Activated T-helper 1 cell treated with anti-CD3 and anti-CD28 coated beads, Interleukin-2, amount 50 U/mL, for 16 hours (primary cell): ENCODE measurements at places on chromosomes 7 and 10.

GRCh38 chr10:76428551-76429367 lies 997.3 kb downstream of the LRMDA start:
- no peak for DNase-seq

DNA sequence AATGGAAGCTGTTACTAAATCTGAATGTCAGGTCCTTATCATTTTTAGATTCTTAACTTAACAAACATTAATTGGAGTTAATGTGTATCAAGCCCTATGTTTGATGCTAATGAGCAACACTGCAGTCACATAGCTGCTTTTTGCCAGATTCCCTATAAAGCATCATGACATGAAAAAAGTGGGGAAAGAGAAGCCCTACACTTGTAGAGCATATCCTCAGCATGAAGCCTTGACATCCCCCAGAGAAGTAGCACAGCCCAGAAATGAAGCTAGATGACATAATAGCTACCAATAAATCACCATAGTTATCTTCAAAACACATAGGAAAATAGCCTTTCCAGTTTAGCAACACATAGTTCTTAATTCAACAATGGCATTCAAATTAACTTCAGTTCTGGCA lies 49.2 kb upstream of the CDK1 start:
- DNase-seq = no peak

DNA sequence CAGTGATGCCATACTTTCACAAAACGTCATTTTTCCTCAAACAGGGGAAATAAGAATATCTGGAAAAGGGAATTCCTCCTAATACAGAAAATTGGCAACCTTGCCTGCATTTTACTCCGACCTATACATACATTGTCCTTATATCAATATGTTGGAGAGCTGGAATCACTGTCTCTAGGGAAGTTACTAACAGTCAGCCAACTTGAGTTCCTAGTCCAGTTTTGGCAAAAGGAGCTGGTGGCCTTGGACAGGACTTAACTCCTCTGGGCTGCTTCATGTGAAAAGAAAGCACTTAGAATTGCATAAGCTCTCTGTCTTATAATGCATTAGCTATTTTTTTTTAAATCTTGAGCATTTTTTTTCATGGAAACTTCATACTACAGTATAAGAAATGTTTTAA lies 174.2 kb upstream of the HGF start:
- no peak for DNase-seq

DNA sequence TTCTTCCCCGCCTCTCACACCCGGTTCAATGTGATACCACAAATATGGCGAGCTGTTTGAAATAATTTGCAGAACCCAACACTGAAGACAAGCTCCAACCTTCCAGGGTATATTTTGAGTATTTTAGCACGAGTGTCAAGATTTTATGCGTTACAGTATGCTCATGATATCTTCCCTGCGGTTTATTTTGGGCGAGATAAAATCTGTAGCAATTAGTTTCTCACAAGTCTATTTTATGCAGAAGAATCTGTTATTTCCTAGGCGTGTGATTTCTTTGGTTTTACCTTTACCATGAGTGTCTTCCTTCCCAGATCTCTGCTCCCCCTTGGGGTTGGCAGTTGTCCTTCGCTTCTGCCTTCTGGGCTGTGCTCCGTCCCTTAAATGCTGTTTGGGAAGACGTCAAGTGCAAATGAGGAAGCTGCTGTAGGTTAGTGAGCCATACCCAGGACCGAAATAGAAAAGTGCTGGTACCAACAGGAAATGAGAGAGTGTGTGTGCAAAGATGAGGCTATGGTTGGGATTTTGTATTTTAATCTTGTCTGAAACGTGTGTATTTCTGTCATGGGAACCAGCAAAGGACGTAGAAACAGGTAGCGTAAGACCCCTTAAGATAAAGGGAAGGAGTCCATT lies 299.8 kb downstream of the KLF6 start:
- no peak for DNase-seq

DNA sequence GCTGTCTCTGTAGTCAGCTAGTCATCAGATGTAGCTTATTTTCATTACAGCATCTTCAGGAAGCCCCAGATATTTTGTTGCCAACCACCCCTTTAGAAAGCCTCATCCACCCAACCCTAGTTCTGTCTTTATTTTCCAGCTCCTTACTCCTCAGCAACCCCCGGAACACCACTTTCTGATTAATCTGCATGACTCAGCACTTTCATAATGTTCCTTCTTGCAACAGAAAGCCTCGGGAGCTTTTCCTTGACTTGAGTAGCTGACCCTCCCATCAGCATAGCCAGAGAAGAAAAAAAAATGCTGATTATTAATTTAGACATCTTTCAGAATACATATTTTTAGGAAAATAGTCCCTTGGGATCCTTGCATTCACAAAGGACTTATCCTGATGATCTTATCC lies 244.0 kb upstream of the CXCL12 start:
- no peak for DNase-seq

DNA sequence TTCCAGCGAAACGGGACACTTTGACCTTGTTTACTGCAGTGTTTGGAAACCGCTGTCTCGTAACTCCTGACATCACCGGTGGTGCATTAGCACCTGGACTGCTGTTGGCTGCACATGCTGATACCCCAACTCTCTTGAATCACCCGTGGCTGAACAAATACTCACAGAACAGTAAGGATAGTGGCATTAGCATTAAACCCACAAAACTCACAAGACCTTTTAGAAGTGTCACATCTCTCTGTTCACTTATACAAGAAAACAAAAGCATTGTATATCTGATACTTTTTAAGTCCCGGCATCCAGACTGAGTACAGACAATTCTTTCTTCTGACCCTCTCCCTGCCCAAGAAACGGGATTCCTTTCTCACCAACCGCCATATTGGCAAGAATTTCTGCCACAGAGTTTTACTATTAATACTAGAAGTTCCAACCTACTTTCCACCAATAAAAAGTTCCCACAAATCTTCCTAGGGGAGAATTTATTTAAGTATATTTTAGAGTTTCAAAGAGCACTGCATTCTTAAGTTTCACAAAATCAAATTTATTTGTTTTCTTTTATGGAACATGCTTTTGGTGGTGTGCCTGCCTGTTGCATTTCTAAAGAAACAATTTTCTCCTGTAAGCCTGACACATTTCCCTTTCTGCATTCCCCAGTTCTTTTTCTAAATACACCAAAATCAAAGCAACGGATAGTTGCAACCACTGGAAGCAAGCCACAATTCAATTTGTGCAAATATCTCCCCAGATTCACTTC lies 208.4 kb upstream of the KLF14 start:
- no peak for DNase-seq

DNA sequence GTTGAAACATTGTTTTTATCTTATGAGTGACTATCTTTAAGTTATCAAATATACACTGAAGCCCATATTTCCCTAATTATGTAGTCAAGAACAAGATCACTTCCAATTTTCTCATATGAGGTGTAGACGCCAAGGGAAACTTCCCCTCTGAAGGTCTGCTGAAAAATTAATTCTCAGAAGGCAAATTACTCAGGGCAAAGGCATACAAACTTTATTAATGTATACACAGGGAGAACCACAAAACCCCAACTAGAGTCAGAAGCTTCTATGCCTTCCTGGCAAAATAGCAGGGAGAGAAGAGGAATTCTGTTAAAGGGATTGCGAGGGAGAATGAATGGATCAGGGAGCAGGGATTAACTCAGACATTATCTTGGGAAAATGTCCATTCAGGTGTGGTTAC lies 83.4 kb downstream of the DOCK4 start:
- no peak for DNase-seq

GRCh38 chr10:132677096-132677472 lies 108.9 kb downstream of the NKX6-2 start:
- DNase-seq = no peak

- DNase-seq = no peak
Measured at GRCh38 chr7:52260046-52260665, 775.3 kb upstream of the POM121L12 start.

GRCh38 chr10:54434782-54435181 lies 366.2 kb downstream of the PCDH15 start:
- DNase-seq = no peak

DNA sequence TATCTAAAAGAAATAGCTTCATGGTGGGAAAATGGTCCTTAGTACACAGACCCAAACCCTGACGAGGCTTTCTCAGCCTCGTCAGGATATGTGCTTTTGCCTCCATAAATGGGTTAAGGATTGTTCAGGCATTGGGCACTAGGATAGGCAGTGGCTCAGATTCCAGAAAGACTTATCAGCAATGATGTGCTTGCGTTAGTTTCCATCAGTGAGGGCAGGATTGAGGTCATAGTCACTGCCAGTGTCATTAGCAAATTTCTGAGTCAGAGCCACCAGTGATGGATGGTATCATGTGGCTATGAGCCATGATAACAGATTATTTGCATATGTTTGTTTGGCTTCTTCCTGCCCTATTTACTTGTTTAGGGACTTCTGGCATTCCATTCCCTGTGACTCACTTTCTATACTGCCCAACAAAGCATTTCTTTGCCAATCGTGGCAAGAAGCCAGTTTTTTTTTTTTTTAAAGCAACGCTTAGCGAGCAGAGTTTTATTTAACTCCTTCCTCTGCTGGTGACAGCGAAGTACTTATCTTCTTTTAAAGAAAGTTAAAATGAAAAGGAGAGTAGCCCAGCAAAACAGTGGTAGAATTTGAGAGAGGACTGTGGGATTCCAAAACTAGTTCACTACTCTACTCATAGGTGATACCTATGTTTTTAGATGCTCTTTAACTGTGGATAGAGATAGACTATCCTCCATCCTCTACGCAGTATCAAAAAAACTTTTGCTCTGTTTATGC lies 44.4 kb downstream of the MYPN start:
- DNase-seq = no peak

DNA sequence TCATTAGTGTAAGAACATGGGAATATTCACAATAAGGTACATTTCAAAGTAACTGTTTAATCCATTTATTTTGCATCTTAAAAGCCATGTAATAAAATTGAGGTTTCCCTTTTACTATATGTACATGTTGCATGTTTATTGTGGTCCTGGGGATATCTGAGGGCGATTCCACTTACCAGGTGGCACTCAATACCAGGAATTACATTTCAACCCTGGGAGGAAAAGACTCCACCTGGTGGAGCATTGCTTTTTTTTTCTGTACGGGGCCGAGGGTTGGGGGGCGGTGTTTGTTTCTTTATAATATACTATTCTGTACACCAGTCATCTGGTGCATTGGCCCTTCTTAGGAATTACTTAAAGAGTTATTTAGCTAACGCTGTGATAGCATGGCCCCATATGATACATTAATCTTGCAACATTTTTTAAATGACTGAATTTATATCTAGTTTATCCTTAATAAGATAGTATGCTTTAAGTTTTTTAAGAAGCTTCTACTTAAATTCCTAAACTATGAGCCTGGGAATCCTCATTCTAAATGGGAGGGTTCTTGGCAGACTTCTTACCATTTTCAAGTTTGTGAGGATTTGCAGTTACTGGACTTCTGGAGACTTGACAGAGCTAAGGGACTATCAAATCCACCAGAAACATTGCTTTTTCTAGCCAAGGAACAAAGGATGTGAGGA lies 7.2 kb upstream of the HGF start:
- DNase-seq = no peak

GRCh38 chr7:14805105-14805719 lies 97.3 kb downstream of the DGKB start:
- DNase-seq = no peak

- DNase-seq = no peak
Measured at GRCh38 chr10:93074147-93074596, 479 bp downstream of the CYP26A1 start.

- DNase-seq = no peak
Measured at GRCh38 chr10:70494966-70495365, 16.4 kb downstream of the PALD1 start.

DNA sequence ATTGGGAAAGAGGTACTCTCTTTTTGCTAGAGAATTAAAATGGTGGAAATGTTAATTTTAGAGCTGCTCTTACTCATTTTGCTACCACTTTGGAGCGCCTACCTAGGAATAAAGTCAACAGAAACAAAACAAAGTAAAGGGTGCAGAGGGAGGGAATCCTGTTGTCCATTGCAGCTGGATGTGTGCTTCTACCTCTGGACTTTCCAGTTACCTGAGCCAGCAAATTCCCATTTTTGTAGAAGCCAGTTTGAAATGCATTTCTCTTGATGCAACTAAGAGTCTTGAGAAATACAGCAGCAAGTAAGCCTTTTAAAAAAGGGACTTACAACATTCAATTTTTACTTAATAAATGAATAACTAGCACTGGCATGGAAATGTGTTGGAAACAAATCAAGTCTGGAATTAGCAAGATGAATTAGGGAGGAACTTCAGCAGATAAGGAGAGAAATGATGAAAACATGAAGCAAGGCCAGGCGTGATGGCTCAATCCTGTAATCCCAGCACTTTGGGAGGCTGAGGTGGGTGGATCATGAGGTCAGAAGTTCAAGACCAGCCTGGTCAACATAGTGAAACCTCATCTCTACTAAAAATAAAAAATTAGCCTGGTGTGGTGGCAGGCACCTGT lies 113.5 kb upstream of the CTTNBP2 start:
- no peak for DNase-seq

DNA sequence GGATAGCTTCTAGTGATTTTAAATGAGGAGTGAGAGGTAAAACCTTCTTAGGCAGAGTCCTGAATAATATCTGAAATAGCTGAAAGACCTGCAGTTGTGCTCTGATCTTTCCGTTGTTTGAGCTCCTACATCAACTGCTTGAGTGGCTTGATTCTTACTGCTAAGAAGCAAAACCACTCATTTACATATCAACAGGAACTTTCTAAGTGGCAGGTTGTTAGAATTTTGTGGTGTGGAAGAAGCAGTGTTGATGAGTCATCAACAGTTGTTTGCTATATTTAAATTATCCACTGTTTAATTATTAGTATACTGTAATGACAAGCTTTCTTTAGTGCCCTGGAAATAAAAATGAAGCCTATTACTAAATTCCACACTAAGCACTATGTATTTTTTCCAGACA lies 689.5 kb downstream of the DNAJB9 start:
- no peak for DNase-seq

DNA sequence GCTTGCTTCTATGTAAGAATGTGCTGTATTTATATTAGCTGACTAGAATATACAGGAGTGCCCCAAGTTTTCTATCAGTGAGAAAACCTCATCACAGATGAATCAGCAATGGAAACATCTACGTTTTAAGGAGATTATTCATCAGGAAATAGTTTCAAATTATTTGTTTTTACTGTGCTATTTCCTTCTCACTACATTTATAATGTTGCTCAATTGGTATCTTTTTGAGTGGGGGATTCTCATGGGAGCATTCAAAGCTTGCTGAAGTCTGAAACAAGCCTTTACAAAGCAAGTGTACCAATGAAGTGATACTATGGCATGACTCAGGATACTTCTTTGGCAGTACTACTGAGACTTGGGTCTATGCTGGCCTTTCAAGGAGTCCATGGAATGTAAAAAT lies 191.1 kb upstream of the SLC26A5 start:
- DNase-seq = no peak

- no peak for DNase-seq
Measured at GRCh38 chr10:104577163-104577562, 63.9 kb upstream of the SORCS3 start.

DNA sequence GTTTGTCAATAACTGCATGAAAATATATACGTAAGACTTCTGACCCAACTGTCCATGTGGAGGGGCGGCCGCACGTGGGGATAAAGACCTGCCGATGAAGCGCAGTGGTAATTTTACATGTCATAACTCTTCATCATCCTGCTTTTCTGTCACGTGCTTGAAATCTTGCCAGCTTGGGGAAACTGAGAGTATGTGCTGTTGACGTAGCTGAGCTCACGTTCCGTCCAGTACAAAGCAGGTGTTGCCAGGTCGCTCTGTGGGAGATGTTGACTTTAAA lies 105.1 kb downstream of the INPP5A start:
- no peak for DNase-seq

- no peak for DNase-seq
Measured at GRCh38 chr10:13340068-13340467, 8.0 kb downstream of the SEPHS1 start.

- DNase-seq = no peak
Measured at GRCh38 chr7:8000315-8000941, 31.8 kb downstream of the GLCCI1 start.
